ENCODE measurements at places on chromosomes 5 and 9.

DNA sequence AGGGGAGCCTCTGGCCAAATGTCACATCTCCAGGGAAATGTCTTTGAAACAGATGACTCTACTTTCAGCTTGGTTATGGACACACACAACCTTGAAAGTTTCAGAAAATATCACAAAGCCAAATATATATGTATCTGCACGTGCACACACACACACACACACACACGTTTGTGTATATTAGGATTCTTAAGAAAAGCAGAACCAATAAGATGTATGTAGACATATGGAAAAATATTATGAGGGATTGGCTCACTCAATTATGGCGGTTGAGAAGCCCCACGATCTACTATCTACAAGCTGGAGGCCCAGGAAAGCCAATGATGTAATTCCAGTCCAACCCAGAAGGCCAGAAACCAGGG, 194.9 kb downstream of the PALM2AKAP2 start:
- DNase-seq: no peak

DNA sequence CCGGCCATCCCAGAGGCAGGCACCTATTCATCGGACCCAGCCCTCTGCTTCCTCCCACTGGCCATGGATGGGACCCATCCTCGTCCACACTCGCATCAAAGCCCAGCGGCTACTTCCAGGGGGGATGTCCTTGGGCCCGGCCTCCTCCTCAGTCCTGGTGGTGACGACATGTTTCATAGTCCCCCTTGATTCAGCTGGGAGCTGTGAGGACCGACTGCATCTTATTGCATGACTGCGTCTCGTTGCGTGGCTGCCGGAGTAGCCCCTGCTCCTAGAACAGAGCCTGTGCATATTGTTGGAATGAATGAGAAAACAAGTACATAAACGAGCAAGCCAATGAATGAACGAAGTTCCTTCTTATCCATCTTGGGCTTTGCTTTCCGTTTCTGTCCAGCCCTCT, 12.8 kb downstream of the NCS1 start:
- no peak for DNase-seq

GRCh38 chr5:36459176-36460135, 146.9 kb upstream of the SLC1A3 start:
- DNase-seq: peak; percentile 30

GRCh38 chr5:132901730-132902129, 28.3 kb downstream of the LEAP2 start:
- no peak for DNase-seq

- DNase-seq: peak; percentile 84
Observed at GRCh38 chr5:78360924-78361630, 660 bp downstream of the SCAMP1 start.

Measured in HT-29 (cell line).